ENCODE measurements at places on chromosomes 3 and 15.

GRCh38 chr3:110814170-110815007 lies 257.2 kb upstream of the NECTIN3 start:
- peaks cover 9% of the 10 kb centered on the region for H3K4me1 ChIP-seq
- H3K4me3 ChIP-seq = no peak overlapping the region
- no peak overlapping the region for H3K27ac ChIP-seq
- no peaks in the 10 kb centered on the region for H3K27me3 ChIP-seq

- peak overlapping the region; percentile 96 for H3K27ac ChIP-seq
- DNase-seq = no peak
- peaks cover 100% of the 10 kb centered on the region for H3K4me1 ChIP-seq
- peaks cover 6% of the 10 kb centered on the region for H3K36me3 ChIP-seq
These were observed 7.5 kb upstream of the STRA6 start for GRCh38 chr15:74209997-74210671.

GRCh38 chr3:10600726-10601125 lies 95.3 kb upstream of the ATP2B2 start:
- no peak overlapping the region for H3K4me3 ChIP-seq
- H3K27ac ChIP-seq = no peak overlapping the region
- H3K4me1 ChIP-seq = peaks cover 15% of the 10 kb centered on the region
- peaks cover 50% of the 10 kb centered on the region for H3K27me3 ChIP-seq
- H3K36me3 ChIP-seq = no peaks in the 10 kb centered on the region

DNA sequence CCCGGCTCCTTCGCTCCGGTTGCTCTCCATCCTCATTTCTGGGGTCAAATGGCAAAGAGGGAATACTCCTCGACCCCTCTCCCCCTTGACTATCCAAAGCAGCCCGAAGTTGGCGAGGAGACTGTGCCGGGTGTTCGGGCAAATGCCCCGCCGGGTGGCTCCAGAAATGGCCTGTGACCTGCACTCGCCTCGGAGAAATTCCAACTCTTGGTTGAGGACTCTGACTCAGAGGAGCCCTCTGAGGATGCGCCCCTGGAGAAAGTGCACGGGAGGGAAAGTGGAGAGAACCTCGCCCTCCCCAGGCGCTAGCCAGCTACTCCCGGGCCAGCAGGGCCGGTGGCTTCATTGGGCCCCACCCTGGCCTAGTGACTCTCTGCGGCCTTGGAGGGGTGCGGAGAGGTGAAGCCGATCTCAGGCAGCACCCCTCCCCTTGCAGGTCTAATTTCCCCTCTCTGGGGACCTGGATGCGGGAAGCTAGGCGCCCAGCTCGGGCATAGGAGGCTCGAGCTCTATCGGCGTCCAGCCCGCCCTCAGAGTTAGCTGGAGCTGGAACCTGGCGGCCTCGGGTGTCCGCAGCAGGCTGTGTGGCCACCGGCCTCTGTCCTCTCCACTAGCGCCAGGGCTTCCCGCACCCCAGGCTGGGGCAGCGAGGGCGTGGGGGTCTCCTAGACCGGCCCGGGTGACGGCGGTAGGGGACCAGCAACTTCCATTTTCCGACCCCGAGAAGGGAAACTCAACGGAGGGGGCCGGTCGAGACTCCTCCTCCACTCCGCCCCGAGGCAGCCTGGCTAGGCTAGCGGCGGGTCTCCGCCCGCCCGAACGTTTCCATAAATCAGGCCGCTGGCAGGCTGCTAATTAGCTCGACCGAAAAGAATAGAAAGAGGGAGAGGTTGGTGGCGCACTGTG lies 29.4 kb downstream of the NR2F2 start:
- H3K4me1 ChIP-seq = peaks cover 64% of the 10 kb centered on the region
- peaks cover 73% of the 10 kb centered on the region for H3K27me3 ChIP-seq
- peak; percentile 79 for DNase-seq
- no peaks in the 10 kb centered on the region for H3K36me3 ChIP-seq
- no peak overlapping the region for H3K4me3 ChIP-seq

DNA sequence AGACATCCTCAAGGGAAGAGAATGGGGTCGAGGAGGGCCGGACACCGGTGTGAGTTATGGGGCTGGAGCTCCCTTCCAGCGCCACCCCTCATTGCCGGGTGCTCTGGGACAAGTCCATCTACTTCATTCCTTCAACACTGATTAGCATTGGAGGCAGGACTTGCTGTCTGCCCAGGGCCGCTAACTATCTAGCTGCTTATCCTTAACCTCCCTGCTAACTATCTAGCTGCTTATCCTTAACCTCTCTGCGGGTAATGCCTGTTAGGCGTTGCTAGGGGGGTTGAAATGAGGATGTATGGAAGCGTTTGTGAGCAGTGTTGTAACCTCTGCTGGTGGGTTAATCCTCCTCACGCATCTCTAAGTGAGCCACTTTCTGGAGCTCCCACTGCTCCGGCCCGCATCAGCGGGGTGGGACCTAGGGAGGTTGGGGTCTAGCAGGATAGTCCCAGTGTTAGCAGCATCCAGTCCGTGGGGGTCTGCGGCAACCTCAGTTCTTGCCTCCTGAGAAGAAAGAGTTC lies 10.9 kb upstream of the CHAC1 start:
- H3K36me3 ChIP-seq = no peaks in the 10 kb centered on the region
- DNase-seq = no peak
- peak overlapping the region; percentile 75 for H3K4me3 ChIP-seq
- peaks cover 42% of the 10 kb centered on the region for H3K4me1 ChIP-seq
- H3K27me3 ChIP-seq = peaks cover 45% of the 10 kb centered on the region

GRCh38 chr15:80419546-80419945 lies 15.4 kb downstream of the ARNT2 start:
- H3K4me1 ChIP-seq = no peaks in the 10 kb centered on the region
- no peak for DNase-seq
- no peak overlapping the region for H3K4me3 ChIP-seq
- H3K27me3 ChIP-seq = no peaks in the 10 kb centered on the region
- no peaks in the 10 kb centered on the region for H3K36me3 ChIP-seq

- H3K4me3 ChIP-seq = no peak overlapping the region
- H3K27ac ChIP-seq = no peak overlapping the region
- peaks cover 5% of the 10 kb centered on the region for H3K27me3 ChIP-seq
- H3K4me1 ChIP-seq = peaks cover 64% of the 10 kb centered on the region
These were observed 33.1 kb downstream of the BHLHE40 start for GRCh38 chr3:5012367-5012766.

GRCh38 chr3:21435871-21436270 lies 315.1 kb downstream of the ZNF385D start:
- no peak overlapping the region for H3K4me3 ChIP-seq
- no peak for DNase-seq
- H3K4me1 ChIP-seq = no peaks in the 10 kb centered on the region
- H3K27ac ChIP-seq = no peak overlapping the region
- H3K36me3 ChIP-seq = no peaks in the 10 kb centered on the region

DNA sequence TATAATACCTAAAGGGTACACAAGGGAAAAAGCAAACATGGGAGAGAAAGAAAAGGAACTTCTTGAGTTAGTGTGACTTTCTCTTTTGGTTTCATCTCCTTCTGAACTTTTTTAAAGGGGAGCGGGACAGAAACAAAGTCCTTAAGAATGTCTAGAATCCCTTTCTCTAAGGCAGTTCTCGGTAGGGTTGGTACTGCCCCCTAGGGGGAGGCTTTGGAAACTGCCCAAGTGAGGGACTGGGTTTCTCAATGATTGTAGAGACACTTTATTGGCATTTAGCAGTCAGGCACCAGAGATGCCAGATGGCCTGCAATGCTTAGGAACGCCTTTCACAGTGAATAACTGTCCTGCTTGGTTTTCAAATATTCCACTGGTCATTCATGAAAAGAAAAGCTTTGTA lies 172.7 kb downstream of the WDR72 start:
- DNase-seq = peak; percentile 64
- no peaks in the 10 kb centered on the region for H3K27me3 ChIP-seq
- H3K27ac ChIP-seq = no peak overlapping the region
- peaks cover 45% of the 10 kb centered on the region for H3K4me1 ChIP-seq
- H3K36me3 ChIP-seq = no peaks in the 10 kb centered on the region

DNA sequence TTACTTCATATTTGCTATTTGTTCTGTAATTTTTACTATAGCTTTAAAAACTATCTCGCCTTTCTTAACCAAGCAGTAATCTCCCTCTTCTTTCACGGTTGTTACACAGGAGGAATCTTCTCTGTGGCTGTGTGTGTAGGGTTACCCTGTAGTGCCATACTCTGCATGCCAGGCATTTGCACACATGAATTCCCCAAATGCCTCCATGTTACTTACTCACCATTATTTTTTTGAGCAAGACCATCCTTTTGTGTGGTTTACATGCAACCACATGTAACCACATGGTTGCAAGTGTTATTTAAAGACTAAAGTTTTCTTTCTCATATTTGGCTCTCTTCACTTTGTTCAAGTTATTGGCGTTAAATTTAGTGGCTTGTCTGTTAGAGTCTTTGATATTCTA lies 45.5 kb downstream of the HPS3 start:
- no peak overlapping the region for H3K4me3 ChIP-seq
- peaks cover 57% of the 10 kb centered on the region for H3K36me3 ChIP-seq

- peaks cover 7% of the 10 kb centered on the region for H3K27me3 ChIP-seq
- no peak for DNase-seq
- no peak overlapping the region for H3K4me3 ChIP-seq
- no peaks in the 10 kb centered on the region for H3K36me3 ChIP-seq
- H3K27ac ChIP-seq = no peak overlapping the region
- H3K4me1 ChIP-seq = peaks cover 48% of the 10 kb centered on the region
These were observed 306.4 kb upstream of the STT3B start for GRCh38 chr3:31226346-31226745.

DNA sequence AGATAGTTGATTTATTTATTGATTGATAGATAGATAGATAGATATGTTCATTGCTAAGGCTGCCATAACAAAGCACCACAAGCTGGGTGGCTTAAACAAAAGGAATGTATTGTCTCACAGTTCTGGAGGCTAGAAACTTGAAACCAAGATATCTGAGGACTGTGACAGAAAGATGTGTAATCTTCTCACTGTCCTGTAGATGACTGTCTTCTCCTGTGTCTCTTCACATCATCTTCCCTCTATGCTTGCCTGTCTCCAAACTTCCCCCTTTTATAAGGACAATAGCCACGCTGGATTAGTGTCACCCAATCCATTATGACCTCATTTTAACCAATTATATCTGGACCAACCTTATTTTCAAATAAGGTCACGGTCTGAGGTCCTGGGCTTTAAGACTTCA lies 40.9 kb downstream of the GNB4 start:
- H3K27ac ChIP-seq = no peak overlapping the region
- no peaks in the 10 kb centered on the region for H3K27me3 ChIP-seq
- peaks cover 35% of the 10 kb centered on the region for H3K36me3 ChIP-seq
- H3K4me3 ChIP-seq = no peak overlapping the region
- H3K4me1 ChIP-seq = peaks cover 19% of the 10 kb centered on the region
- no peak for DNase-seq

DNA sequence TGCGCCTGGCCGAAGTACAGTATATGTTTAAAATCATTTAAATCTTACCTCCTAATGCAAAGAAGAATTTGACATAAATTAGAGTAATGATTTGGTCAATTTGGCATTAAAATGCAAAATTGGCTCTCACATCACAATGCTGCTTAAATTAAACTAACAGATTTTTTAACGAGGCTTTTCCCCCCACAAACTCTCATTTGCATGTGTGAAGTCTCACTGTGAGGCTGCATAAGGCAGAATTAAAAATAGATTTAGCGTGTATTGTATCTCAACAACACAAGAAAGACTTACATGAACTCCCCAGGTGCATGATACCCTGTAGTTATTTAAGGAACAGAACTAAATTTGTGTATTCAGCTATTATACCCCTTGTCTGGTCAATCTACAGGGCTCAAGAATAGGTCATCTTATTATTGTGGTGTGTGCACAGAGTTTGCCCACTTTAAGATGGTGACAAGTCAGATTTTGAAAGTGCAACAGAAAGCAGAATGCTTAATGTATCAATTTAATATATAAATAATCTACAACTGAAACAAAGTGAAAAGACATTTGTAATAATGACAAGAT lies 897.9 kb downstream of the EPHA3 start:
- H3K4me1 ChIP-seq = peaks cover 16% of the 10 kb centered on the region
- H3K27ac ChIP-seq = no peak overlapping the region
- H3K27me3 ChIP-seq = peaks cover 3% of the 10 kb centered on the region
- H3K4me3 ChIP-seq = no peak overlapping the region

GRCh38 chr3:155018621-155019330 lies 61.3 kb upstream of the MME start:
- H3K27me3 ChIP-seq = peaks cover 3% of the 10 kb centered on the region
- DNase-seq = no peak
- peak overlapping the region; percentile 17 for H3K4me3 ChIP-seq
- peak overlapping the region; percentile 99 for H3K27ac ChIP-seq
- H3K4me1 ChIP-seq = peaks cover 51% of the 10 kb centered on the region

- H3K4me1 ChIP-seq = peaks cover 37% of the 10 kb centered on the region
- H3K27ac ChIP-seq = no peak overlapping the region
- H3K27me3 ChIP-seq = peaks cover 12% of the 10 kb centered on the region
- H3K4me3 ChIP-seq = no peak overlapping the region
These were observed 19.3 kb downstream of the ADCY5 start for GRCh38 chr3:123429362-123430125.

DNA sequence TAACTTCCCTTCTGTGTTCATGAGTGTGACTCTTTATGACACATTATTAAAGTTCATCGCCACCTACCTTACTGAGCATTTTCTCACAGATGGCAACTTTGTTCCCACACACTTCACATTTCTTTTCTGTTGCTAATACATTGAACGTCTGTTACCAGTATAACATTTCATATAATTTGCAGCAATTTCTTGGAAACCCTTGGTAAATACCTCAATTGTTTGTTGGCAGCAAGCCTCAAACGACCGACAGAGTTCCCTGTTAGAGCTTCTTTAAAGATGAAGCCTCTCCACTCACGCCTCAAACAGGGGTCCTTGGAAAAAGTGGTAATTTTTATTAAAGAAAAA lies 3.2 kb upstream of the CHSY1 start:
- DNase-seq = no peak
- no peaks in the 10 kb centered on the region for H3K27me3 ChIP-seq
- H3K27ac ChIP-seq = no peak overlapping the region
- H3K4me3 ChIP-seq = no peak overlapping the region
- no peaks in the 10 kb centered on the region for H3K36me3 ChIP-seq
- H3K4me1 ChIP-seq = peaks cover 59% of the 10 kb centered on the region

DNA sequence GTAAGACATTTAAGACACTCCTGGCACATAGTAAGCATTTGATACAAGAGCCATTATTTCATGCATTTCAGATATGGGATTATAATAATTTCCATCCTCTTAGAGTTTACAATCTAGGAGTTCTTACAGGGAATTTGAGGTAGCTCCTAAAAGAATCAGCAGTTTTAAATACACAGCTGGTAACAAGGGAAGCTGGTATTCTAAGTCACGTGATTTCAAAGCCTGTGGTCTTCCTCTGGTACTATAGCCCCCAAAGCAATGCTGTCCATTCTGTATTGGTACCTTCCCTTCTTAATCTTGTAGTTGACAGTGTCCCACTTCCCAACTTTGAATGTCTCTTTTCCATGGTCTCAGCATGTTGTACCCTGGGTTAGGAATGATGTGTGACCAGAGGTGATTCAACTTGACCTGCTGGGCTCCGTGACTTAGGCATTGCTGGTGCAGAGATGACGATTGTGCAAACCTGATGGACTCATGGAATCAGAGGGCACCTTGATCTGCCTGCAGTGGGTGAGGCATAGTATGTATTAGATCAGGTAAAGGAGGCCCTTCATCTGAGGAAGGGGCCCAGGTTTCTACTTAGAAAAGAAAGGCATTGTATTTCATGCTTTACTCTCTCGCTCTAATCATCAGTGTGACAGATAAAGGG lies 122.9 kb downstream of the AKAP13 start:
- no peak overlapping the region for H3K4me3 ChIP-seq
- no peaks in the 10 kb centered on the region for H3K36me3 ChIP-seq
- peak overlapping the region; percentile 93 for H3K27ac ChIP-seq
- H3K27me3 ChIP-seq = no peaks in the 10 kb centered on the region
